SJCRH30 (cell line): ENCODE measurements at places on chromosomes 7 and 10. TPM values are rescaled to one million over a fixed set of nuclear protein-coding genes. Genes with fewer than 3 reads are reported as not detected.

- DNase-seq = no peak
Observed at GRCh38 chr7:39509436-39509835, 56.8 kb upstream of the YAE1 start.

GRCh38 chr10:54800741-54801421 is at the start of gene PCDH15:
PCDH15 (minus strand) TSS chr10:54801231; CDS start chr10:54664262, 136,969 bp downstream.
- DNase-seq = peak; percentile 71

DNA sequence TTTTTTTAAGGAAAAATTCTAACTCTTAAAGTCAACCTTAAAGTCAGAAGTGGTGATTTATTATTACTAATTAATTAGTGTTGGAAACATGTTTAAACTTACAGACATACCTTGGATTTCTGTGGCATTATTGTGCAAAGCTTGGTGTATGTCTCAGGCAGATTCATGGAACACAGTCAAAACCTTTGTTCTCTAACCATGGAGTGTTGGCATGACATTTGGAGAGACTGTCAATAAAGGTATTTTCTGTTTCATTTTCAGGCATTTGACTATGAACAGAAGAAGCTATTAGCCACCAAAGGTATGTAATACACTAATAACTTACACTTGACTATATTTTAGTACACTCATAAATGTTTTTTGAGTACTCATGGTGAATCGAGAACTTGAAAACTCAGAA is 293.7 kb downstream of the BICC1 start:
- no peak for DNase-seq

GRCh38 chr10:101762736-101763135 is 13.2 kb downstream of the FGF8 start:
- DNase-seq = no peak

GRCh38 chr7:690478-691360 is 35.8 kb upstream of the DNAAF5 start:
- DNase-seq = no peak

GRCh38 chr10:24988831-24989640 is 26.9 kb downstream of the ENKUR start:
- no peak for DNase-seq

The TMEM236 gene
- total RNA-seq = not detected in 2 replicates

- no peak for DNase-seq
Observed at GRCh38 chr7:7848246-7848645, 120.3 kb upstream of the GLCCI1 start.

The COL28A1 gene
- 0.02 and 0.03 TPM in 2 replicates for total RNA-seq
